Gastrocnemius medialis (tissue), 4 donors: ENCODE measurements at places on chromosomes 7 and 10. TPM values are rescaled to one million over a fixed set of nuclear protein-coding genes. Genes with fewer than 3 reads are reported as not detected.

DNA sequence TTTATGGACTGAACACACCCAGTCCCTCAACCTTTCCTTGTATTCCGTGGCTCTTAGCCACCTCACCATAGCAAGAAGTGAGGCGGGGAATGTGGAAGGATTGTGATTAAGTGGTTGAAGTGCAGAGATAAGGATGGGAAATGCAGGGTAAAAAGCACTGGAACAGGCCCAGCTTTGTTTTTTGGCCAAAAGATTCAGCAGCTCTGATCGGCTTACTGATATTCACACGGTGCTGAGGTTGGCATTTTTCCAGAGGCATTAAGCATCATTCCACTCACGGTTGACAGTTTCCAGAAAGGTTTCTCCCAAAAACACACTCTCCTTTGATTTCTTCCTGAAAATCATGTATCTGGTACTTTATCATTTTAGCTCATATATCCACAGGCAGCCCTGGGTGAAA is 544.2 kb downstream of the CNTNAP2 start:
- no peaks in the 10 kb centered on the region for H3K4me1 ChIP-seq
- no peaks in the 10 kb centered on the region for H3K27me3 ChIP-seq
- H3K27ac ChIP-seq, result no peak overlapping the region
- H3K4me3 ChIP-seq, result no peak overlapping the region
- DNase-seq, result no peak

ADRA2A gene
- 0.94 TPM for total RNA-seq

DNA sequence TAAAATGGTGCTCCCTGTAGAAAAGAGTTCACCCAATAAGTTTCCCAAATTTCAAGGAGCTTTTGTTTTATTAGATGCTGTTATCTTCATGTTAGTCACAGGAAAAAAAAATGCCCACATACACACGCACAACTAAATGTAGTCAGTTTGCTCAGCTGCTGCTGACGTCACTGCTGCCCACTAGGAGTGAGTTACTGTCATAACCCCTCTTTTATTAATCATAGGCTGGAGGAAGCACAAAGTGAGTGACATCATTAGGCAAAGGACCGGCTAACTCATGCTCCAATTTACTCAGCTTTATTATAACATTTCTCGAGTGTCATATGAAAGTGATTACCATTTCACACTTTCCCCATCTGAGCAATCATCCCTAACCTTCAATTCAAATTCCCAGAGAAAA is 6.7 kb upstream of the INHBA start:
- H3K27ac ChIP-seq, result no peak overlapping the region
- H3K4me3 ChIP-seq, result no peak overlapping the region
- DNase-seq, result no peak
- H3K36me3 ChIP-seq, result no peaks in the 10 kb centered on the region
- H3K27me3 ChIP-seq, result peaks cover 5% of the 10 kb centered on the region

DNA sequence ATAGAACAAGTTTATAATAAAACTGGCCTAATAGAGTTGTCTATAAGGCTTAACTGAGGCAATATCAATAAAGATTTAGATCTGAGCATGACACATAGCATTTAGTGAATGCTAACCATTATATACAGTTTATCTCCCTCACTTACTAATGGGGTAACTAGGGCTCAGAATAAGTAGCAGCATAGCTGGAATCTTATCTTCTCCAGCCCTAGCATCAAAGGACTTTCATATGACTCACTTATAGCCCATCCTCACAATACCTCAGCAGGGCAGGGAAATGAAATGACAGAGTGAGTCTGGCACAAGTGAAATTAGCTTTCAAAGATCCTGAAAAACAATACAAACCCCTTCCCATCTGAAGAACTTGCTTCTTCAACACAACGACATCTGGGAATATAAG is 362.9 kb downstream of the KIF20B start:
- no peaks in the 10 kb centered on the region for H3K36me3 ChIP-seq
- no peak for DNase-seq
- no peak overlapping the region for H3K27ac ChIP-seq
- no peaks in the 10 kb centered on the region for H3K4me1 ChIP-seq
- no peak overlapping the region for H3K4me3 ChIP-seq

DNA sequence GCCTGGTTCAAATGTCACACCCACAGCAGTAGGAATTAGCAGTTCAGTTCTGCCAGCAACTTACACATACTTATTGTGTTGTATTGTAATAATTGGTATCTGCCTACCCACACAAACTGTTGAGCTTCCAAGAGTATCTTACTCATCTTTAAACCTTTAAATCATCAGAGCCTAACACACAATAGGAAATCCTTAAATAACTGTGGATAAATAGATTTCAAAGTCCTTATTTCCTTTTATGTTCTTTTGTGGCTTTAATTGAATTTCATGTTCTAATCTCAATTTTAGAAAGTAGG is 3.9 kb downstream of the CASD1 start:
- H3K27ac ChIP-seq, result no peak overlapping the region
- peaks cover 44% of the 10 kb centered on the region for H3K4me1 ChIP-seq
- no peaks in the 10 kb centered on the region for H3K36me3 ChIP-seq
- H3K27me3 ChIP-seq, result no peaks in the 10 kb centered on the region

- no peaks in the 10 kb centered on the region for H3K36me3 ChIP-seq
- no peaks in the 10 kb centered on the region for H3K4me1 ChIP-seq
- no peak overlapping the region for H3K27ac ChIP-seq
- H3K4me3 ChIP-seq, result no peak overlapping the region
These were observed 230.0 kb downstream of the PHF14 start for GRCh38 chr7:11203683-11204082.

GRCh38 chr7:99398891-99399445 is 9.4 kb downstream of the PDAP1 start:
- H3K27ac ChIP-seq, result no peak overlapping the region
- no peaks in the 10 kb centered on the region for H3K36me3 ChIP-seq
- H3K4me1 ChIP-seq, result peaks cover under 1% of the 10 kb centered on the region
- no peak for DNase-seq

DNA sequence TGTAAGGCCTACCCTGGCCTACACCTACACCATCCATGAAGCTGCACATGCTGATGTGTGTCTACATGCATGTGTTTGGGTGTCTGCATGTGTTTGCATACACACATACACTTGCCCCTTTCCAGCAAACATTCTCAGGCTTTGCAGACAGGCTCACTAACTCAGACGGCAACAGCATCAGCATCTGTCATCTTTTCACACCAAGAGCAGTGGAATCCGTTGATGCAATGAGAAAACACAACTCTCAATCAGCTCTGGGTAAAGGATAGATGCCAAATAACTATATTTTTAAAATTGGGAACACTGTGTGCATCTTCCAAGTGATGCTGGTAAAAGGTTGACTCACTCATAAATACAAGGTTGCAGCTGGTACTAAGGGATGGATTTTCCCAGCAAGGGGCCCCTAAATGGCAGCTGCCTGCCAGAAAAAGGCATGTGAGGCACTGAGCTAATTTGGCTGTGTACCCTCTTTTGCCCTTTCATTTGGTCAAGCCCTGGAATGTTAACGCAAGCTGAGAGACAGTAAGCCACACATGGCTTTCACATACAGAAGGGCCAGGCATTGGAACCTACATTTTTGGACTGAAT is 296.3 kb upstream of the NPSR1 start:
- no peaks in the 10 kb centered on the region for H3K36me3 ChIP-seq
- H3K27ac ChIP-seq, result no peak overlapping the region
- H3K27me3 ChIP-seq, result no peaks in the 10 kb centered on the region
- H3K4me3 ChIP-seq, result no peak overlapping the region
- DNase-seq, result no peak
